ENCODE measurements at places on chromosomes 11 and 22. TPM values are rescaled to one million over a fixed set of nuclear protein-coding genes. Genes with fewer than 3 reads are reported as not detected.

DNA sequence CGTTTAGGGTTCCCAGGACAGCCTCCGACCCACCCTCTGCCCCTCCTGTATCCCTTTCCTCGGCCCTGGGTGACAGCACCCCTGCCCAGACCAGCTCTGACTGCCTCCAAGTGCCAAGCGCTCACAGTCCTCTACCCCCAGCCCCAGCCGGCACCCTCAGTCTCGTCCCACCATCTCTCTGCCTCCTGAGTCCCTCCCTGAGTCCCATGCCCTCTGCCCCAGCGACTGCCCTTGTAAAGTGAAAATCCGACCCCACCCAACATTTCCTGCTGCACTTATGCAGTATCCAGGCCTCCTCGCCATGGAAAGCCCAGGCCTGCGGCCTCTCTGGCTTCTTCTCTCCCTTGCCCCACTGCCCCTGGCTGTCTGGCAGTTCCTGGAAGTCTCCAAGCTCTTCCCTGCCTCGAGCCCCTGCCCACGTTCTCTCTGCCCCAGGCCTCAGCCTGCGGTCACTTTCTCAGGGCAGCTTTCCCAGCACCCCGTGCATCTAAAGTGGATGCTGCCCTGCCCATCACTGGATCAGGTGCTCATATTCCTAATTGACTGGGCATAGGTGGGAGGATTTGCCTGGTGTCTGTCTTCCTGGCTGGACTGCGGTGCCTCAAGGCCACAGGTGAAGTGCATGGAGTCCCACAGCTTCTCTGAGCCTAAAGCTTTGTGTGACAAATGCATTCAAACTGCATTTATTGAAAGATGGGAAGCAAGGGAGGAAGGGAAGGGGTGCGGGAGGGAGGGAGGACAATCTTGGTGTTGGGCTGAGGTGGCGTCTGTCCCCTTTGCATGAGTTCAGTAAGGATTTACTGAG, 17.7 kb upstream of the IL2RB start:
- peaks cover 11% of the 10 kb centered on the region for H3K4me1 ChIP-seq
- no peak overlapping the region for H3K27ac ChIP-seq
- DNase-seq, result no peak
- H3K4me3 ChIP-seq, result no peak overlapping the region

- no peak for DNase-seq
- H3K36me3 ChIP-seq, result no peaks in the 10 kb centered on the region
- no peaks in the 10 kb centered on the region for H3K4me1 ChIP-seq
Measured at GRCh38 chr11:74153224-74153623, 17.6 kb downstream of the C2CD3 start.

DNA sequence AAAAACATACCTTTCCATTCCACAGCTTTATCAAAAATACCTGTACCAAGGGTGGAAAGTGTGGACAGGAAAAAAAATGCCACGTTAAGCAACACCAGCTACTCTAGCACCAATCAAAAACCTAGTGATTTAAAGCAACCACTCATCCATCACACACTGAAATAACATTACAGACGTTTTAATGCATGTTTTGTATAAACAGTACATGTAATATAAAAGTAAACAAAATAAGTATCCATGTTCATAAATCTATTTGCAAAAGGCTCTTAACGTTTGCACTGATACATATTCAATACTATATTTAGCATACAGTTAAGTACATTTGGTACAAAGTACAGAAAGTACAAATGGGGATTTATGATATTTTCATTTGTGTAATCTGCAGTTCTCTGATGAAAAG, 38.7 kb downstream of the CHKA start:
- H3K4me1 ChIP-seq, result no peaks in the 10 kb centered on the region
- H3K27ac ChIP-seq, result no peak overlapping the region
- no peak for DNase-seq
- H3K36me3 ChIP-seq, result peaks cover 16% of the 10 kb centered on the region
- H3K27me3 ChIP-seq, result no peaks in the 10 kb centered on the region

DNA sequence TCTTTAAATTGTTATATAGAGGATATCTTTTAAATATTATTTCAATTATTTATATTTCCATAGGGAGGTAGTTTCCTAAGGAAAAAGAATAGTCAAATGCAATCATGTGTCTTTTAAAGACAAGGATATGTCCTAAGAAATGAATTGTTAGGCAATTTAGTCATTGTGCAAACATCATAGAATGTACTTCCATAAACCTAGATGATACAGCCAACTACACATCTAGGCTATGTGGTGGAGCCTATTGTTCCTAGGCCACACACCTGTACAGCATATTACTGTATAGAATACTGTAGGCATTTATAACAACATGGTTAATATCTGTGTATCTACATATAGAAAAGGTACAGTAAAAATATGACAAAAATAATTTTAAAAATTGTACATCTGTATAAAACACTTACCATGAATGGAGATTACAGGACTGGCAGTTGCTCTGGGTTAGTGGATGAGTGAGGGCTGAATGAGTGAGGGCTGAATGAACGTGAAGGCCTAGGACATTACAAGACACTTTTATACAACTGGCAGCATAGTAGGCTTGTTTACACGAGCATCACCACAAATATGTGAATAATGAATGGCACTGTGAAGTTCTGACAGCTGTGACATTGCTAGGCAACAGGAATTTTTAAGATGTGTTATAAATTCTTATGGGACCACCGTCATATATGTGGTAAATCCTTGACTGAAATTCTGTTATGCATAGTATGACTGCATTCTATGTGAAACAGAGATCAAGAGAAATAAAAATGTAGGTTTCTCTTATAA, 1879.0 kb upstream of the RAG2 start:
- no peaks in the 10 kb centered on the region for H3K36me3 ChIP-seq
- no peak for DNase-seq
- no peak overlapping the region for H3K4me3 ChIP-seq
- H3K4me1 ChIP-seq, result no peaks in the 10 kb centered on the region
- H3K27me3 ChIP-seq, result no peaks in the 10 kb centered on the region
- no peak overlapping the region for H3K27ac ChIP-seq

DNA sequence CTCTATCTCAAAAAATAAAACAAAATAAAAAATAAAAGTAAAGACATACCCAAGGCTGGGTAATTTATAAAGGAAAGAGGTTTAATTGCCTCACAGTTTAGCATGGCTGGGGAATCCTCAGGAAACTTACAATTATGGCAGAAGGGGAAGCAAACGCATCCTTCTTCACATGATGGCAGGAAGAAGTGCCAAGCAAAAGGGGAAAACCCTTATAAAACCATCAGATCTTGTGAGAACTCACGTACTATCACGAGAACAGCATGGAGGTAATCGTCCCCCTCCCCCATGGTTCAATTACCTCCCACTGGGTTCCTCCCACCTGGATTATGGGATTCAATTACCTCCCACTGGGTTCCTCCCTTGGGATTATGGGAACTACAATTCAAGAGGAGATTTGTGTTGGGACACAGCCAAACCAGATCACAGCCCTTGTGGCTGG, 8.3 kb upstream of the SSTR3 start:
- DNase-seq, result no peak
- H3K4me3 ChIP-seq, result no peak overlapping the region
- no peaks in the 10 kb centered on the region for H3K27me3 ChIP-seq
- no peaks in the 10 kb centered on the region for H3K36me3 ChIP-seq
- H3K27ac ChIP-seq, result no peak overlapping the region
- H3K4me1 ChIP-seq, result no peaks in the 10 kb centered on the region

- H3K27ac ChIP-seq, result no peak overlapping the region
- peak; percentile 58 for DNase-seq
- no peak overlapping the region for H3K4me3 ChIP-seq
- no peaks in the 10 kb centered on the region for H3K27me3 ChIP-seq
- H3K36me3 ChIP-seq, result no peaks in the 10 kb centered on the region
Measured at GRCh38 chr22:40036591-40037225, 42.0 kb downstream of the FAM83F start.

- peaks cover 49% of the 10 kb centered on the region for H3K27me3 ChIP-seq
- DNase-seq, result no peak
- H3K36me3 ChIP-seq, result no peaks in the 10 kb centered on the region
- H3K4me3 ChIP-seq, result no peak overlapping the region
- H3K27ac ChIP-seq, result no peak overlapping the region
Measured at GRCh38 chr11:129368889-129369672, 6.6 kb upstream of the BARX2 start.

GRCh38 chr11:89516496-89516895, 25.3 kb upstream of the NOX4 start:
- no peak for DNase-seq
- H3K27me3 ChIP-seq, result no peaks in the 10 kb centered on the region
- H3K27ac ChIP-seq, result no peak overlapping the region
- no peak overlapping the region for H3K4me3 ChIP-seq
- H3K4me1 ChIP-seq, result no peaks in the 10 kb centered on the region

DNA sequence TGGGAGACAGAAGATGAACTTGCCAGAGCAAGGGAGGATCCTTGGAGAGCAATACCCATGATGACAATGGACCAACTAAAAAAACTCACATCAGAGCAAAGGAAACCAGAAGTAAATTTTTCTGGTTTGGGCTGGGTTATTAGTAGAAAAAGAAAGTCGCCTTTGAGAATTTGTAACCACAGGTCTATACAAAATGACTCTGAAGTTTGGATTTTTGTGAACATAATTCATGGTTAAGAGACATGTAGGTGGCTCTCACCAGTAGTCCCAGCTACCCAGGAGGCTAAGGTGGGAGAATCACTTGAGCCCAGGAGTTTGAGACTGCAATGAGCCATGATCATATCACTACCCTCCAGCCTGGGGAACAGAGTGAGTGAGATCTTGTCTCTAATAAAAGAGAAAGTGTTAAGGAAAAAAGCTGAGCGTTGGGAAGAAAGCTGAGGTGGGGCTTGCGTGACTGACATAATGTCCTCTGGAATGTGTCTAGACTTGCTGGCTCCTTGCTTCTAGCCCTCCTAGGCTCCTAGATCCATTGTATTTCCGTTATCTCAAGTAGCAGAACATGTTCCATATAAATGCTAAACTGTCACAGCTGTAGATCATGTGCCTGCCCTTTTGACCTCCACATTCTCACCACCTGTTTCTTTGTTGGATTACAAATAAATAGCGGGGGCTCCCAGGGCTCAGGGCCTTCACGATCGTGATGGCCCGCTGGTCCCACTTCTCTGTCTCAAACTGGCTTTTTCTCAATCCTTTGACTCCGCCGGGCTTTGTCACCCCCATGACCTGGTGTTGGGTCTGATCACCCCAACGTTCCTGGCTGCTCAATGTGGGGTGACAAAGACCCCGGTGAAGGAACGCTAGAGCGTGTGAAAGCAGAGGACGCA, 56.2 kb upstream of the SC5D start:
- H3K27me3 ChIP-seq, result no peaks in the 10 kb centered on the region
- DNase-seq, result no peak
- H3K4me1 ChIP-seq, result 0 out of 2 replicates have a peak, but pooled peaks cover 3% of the 10 kb centered on the region
- no peaks in the 10 kb centered on the region for H3K36me3 ChIP-seq
- H3K27ac ChIP-seq, result no peak overlapping the region
- H3K4me3 ChIP-seq, result no peak overlapping the region

Gene MICAL2
- 4.2 TPM for total RNA-seq

Gene MRPL49
- 54.0 TPM for total RNA-seq

Data from H1 (cell line).